ENCODE measurements at places on chromosomes 3 and 15.
A peak's percentile ranks its signal among the peaks of the same experiment; 100 is the strongest.

DNA sequence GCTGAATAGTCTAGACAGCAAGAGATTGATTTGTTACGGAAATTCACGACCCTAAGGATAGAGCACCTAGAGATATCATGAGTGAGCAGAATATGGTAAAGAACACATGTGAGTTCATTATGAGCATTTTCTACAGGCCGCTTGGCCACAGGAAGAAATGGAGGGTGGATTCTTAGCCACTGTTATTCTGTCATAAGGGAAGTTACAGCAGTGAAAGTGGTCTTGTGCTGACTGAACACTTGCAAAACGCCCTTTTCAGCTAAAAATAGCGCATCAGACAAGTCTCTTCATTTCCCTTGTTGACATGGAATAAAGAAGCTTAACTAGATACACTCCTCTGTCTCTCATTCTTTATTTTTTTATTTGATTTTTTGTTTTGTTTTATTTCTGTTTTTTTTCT lies 19.8 kb downstream of the DGKG start:
- no peak for DNase-seq

DNA sequence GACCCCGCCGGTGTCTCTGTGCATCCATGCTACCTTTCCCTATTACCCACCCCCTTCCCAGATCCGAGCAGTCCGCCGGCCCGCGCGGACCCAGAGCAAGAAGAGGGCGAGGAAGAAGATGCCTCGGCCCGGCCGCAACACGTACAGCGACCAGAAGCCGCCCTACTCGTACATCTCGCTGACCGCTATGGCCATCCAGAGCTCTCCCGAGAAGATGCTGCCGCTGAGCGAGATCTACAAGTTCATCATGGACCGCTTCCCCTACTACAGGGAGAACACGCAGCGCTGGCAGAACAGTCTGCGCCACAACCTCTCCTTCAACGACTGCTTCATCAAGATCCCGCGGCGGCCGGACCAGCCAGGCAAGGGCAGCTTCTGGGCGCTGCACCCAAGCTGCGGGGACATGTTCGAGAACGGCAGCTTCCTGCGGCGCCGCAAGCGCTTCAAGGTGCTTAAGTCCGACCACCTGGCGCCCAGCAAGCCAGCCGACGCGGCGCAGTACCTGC lies 788 bp downstream of the FOXB1 start:
- no peak for DNase-seq

GRCh38 chr3:30520699-30521098 lies 85.7 kb upstream of the TGFBR2 start:
- no peak for DNase-seq

DNA sequence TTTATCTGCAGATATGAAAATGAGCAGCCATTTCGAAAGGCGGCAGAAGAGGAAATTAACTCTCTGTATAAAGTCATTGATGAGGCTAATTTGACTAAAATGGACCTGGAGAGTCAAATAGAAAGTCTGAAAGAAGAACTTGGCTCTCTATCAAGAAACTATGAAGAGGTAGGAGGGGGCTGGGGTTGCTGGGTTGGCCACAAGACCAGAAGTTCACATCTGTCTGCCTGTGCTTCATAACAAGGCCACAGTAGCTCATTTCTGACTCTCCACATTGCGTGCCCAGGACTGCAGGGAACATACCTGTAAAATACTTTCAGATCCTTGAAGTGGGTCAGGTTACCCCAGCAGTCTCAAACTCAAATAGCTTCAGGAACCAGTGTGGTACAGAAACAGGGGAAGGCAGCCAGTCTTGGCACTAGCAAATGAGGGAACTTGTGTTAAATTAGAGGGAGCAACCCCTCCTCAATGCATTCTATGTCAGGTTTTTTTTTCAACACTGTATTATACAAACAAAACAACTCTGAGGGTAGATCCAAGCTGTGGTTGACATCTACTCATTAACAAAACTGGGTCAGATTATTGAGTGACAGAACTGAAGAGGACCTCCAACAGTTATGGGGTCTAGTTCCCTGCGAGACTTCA lies 48.7 kb downstream of the BFSP2 start:
- DNase-seq, result no peak

- DNase-seq, result no peak
Observed at GRCh38 chr15:92413510-92413909, 19.8 kb downstream of the ST8SIA2 start.

- no peak for DNase-seq
Observed at GRCh38 chr3:126361211-126361610, 4.0 kb upstream of the KLF15 start.

DNA sequence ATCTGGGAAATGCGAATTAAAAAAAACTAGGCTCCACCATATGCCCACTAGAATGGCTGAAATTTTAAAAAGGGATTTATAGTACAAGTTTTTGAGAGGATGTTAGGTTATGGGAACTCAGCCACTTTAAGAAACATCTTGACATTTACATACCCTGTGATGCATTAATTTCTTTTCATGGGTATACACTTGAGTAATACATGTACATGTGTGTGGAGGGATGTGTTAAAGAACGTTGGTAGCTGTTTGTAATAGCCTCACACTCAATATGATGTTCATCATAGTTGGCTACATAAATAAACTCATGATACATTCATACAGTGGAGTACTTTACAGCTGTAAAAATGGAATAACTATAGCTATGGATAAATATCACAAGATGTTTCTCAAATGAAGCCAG lies 40.9 kb downstream of the MEF2A start:
- DNase-seq, result no peak

DNA sequence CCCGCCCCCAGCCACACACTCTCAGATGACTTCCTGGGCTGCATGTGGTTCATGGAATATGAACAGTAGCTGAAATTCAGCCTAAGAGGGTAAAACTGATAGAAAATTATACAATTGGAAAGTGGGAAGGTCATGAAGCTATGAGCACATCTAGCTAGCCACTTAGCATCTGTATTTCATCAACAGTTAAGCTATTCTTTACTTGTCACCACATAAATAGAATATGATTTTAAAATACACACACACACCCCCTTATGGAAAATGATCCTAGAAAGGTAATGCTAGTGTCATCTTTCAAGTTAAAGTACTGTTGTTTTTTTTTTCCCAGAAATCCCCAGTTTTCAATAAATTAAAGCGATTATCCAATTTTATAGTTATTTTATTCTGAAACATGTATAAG lies 3.6 kb downstream of the MAP4 start:
- no peak for DNase-seq

DNA sequence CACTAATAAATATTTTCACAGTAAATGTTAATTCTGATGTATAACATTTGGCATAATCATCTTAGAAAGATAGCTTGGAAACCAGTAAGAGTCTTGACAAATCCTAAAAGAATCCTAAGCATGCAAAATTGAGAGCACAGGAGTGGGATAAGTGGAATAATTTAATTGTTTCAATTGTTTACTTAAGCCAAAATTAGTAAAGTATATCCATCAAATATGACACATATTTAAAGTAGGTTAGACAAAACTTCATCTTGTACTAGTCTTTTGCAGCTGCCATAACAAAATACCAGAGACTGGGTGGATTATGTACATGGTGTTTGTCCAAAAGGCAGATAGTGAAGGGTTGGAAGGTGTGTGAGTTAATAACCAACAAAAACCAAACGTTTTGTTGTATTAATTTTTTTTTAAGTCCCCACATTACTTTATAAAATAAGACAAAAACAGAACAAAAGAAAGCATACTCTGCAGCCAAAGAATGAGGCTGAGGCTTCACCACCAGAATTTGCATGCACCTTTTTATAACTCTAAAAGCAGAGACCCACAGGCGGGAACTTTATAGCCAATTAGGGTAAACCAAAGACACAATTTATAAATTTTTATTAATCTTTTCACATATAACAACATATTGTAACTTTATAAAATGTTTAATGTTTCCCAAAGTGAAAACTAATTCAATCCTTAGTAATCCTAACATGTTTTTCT lies 41.9 kb upstream of the CD200R1L start:
- no peak for DNase-seq

- peak; percentile 29 for DNase-seq
Observed at GRCh38 chr3:66997560-66998112, 471 bp upstream of the KBTBD8 start.

- no peak for DNase-seq
Observed at GRCh38 chr3:50453907-50454306, 49.5 kb downstream of the CACNA2D2 start.

DNA sequence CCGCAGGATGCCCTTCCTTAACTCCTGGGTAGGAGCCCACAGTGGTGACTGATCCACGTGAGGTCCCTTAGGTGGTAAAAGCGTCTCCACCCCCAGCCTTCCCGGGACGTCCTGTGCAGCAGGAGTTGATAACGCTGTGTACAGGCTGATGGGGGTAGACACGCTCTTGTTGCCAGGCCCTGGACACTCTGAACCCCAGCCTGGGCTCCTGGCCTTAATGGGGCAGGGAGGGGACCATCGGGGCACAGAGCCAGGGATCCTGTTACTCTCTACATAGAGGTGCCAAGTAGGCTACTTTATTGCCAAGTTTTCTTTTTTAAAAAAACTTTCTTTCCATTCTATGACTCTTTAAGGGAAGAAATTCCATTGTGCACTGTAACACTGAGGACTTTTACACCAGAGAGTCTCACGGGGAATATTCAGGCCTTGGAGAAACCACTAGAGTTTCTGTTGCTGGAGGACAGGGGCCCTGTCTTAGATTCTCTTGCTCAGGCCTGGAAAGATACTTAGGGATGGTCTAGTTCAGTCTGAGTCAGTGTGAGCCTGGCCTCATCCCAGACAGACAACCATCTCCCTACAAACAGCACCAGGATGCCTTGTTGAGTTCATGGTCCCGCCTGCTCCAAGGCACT lies 104.3 kb upstream of the RNU6-1 start:
- DNase-seq, result no peak

- no peak for DNase-seq
Observed at GRCh38 chr15:71336671-71337070, 221.4 kb downstream of the THSD4 start.

- no peak for DNase-seq
Observed at GRCh38 chr15:39998511-39999077, 40.4 kb downstream of the SRP14 start.

DNA sequence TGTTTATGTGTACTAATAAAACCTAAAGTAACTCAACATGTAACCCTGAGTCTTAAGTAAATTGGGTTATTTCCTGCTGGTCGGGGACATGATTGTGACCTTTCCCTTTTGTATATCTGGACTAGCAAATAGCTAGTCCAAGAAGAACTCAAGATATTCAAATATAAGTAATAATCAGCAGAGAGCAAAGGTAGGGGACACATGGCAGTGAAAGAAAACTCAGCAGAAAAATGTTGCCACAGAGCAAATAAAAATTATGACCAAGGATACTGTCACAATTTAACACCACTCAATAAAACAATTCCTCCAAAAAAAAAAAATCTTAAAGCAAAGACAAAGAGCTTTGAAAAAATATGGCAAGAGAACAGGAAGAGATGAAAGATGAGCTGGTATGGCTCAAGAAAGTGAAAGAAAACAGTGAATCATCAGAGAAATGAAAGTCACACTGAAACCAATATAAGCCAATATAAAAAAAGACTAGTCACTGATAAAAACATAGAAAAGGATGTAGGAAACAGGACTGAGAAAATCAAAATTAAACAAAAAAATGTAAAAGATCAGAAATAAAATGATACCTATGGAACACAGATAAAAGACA lies 43.4 kb downstream of the HLTF start:
- no peak for DNase-seq

DNA sequence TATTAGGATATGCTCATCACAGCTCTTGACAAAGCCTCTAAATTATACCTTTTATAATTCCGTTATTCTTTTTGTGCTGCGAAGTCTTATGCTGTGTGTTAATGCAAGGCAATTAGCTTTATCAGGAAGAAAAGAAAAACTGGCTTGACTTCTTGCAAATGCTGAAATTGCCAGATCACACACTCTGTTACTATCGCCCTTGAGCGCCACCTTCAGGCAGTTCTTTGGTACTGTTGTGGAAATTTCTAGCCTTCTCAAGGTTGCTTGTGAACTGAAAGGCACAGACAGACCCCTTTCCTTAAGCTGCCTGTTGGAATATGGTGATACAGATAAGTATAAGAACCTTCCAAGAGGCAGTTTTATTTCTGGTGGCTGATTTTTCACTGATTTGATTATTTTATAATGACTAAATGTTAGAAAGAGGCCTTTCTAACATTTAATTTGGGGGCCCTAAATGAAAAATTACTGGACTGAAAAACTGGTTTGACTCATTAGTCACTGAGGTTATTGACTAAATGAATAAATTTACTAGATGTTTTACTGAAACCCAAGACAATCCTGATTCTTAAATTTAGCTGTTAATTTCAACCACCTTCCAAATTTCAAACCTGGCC lies 126.2 kb upstream of the RASGRP1 start:
- DNase-seq, result peak; percentile 80

- DNase-seq, result no peak
Observed at GRCh38 chr3:175005193-175005592, 146.1 kb downstream of the NAALADL2 start.

DNA sequence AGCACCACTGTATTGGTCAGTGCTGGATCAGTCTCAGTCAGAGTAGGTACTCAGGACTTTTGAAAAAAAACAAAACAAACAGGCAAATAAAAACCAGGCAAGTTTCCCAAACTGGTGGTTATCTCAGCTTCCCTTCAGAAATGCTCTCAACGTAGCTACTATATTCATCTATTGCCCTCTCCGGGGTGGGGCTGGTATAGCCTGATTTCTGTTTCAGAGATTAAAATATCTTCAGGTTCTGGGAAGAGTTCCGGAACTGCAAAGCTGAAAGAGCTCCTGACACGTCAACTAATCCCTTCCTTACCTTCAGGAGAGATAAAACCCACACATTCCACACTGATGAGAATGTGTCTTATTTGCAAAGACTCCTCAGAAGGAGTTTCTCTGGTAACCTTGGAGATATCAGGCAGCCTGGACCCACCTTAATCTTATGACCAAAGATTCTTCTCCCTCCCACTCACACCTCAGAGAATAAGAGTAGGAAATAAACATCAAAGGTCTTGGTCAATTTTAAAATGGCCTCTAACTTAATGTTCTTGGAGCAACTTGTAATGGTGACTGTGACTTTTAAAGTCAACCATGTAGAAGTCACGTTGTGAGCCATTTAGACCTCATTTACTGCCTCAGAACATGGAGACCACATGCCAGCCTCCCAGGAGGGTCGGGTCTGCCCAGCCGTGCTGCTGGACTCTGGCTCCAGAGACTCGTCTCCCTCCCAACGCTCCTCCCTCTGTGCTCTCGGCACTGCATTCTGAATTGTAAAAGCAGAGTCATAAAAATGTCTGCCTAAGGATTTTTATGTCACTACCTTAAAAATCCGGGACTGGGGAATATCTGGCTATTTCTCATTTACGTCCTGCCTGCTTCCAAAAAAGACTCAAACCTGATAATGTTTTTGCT lies 53.8 kb downstream of the CDCP1 start:
- DNase-seq, result peak; percentile 58

- no peak for DNase-seq
Observed at GRCh38 chr3:8313560-8314267, 187.9 kb upstream of the LMCD1 start.

DNA sequence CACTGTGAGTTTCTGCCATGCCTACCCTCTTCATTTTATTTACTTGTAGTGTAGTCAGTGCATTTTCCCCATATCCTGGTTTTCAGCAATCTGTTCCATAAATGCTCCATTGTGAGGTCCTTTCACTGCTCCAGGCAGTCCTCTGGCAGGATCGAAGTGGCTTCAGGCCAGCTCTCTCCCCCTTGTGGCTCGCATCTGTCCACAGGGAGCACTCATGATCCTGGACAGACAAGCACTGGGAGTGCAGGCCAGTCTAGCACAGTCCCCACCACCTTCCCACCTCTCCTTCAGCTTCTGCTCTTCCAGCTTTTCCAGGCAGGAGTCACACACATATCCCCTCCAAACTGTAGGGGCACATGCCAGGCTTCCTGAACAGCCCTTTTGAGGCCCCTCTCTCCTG lies 173.6 kb downstream of the PPM1L start:
- DNase-seq, result peak; percentile 37

GRCh38 chr3:120528163-120528562 lies 68.0 kb upstream of the NDUFB4 start:
- DNase-seq, result no peak

- DNase-seq, result no peak
Observed at GRCh38 chr3:195540511-195540910, 2.6 kb downstream of the PPP1R2 start.
